GM23248 (cell line): ENCODE measurements at places on chromosomes 3 and 15. TPM values are rescaled to one million over a fixed set of nuclear protein-coding genes. Genes with fewer than 3 reads are reported as not detected.

Gene PRKCI
- 46.9 and 47.7 TPM in 2 replicates for total RNA-seq

Gene DNAJB11
- 63.2 and 65.9 TPM in 2 replicates for total RNA-seq

Gene TGM4
- not detected in 2 replicates for total RNA-seq

Gene CPA3
- total RNA-seq = not detected in 2 replicates

Gene GOLGA8T
- total RNA-seq = not detected in 2 replicates

Gene HCLS1
- 28.6 and 29.8 TPM in 2 replicates for total RNA-seq

Gene P2RY13
- not detected in 2 replicates for total RNA-seq

Gene ECE2
- total RNA-seq = not detected in 2 replicates

Gene CISH
- 1.0 and 1.1 TPM in 2 replicates for total RNA-seq

Gene PFN2
- total RNA-seq = 174 and 224 TPM in 2 replicates

Gene GCNT3
- total RNA-seq = not detected in 2 replicates

Gene CD80
- total RNA-seq = not detected in 2 replicates

Gene RASA2
- 18.8 and 21.0 TPM in 2 replicates for total RNA-seq

Gene LDHAL6B
- total RNA-seq = not detected in 2 replicates

Gene SEMA3F
- total RNA-seq = 3.2 and 3.5 TPM in 2 replicates

Gene ZNF35
- total RNA-seq = 7.3 and 21.8 TPM in 2 replicates

Gene ADAMTS9
- total RNA-seq = 1.3 and 1.5 TPM in 2 replicates

Gene MLH1
- total RNA-seq = 25.8 and 36.3 TPM in 2 replicates

Gene KAT2B
- 10.4 and 13.5 TPM in 2 replicates for total RNA-seq

Gene CLDN11
- 81.9 and 95.9 TPM in 2 replicates for total RNA-seq

Gene KCNMB2
- total RNA-seq = not detected in 2 replicates

Gene GOLGA8K
- total RNA-seq = not detected in 2 replicates

Gene KNG1
- total RNA-seq = not detected in 2 replicates

Gene MESP2
- total RNA-seq = not detected in 2 replicates

Gene ZPLD1
- total RNA-seq = 0.22 TPM in 1 of 2 replicates, not detected in the other

Gene GOLGA8H
- total RNA-seq = not detected in 2 replicates

Gene ADAMTS17
- not detected in 2 replicates for total RNA-seq

Gene HEXA
- 127 and 162 TPM in 2 replicates for total RNA-seq

Gene SERPINI2
- total RNA-seq = not detected in 2 replicates

Gene CELF6
- total RNA-seq = 0.22 and 1.0 TPM in 2 replicates

Gene EPHB1
- 0.43 and 1.6 TPM in 2 replicates for total RNA-seq
